Activated naive CD8-positive, alpha-beta T cell treated with anti-CD3 and anti-CD28 coated beads for 36 hours (primary cell): ENCODE measurements at places on chromosomes 1 and 21. TPM values are rescaled to one million over a fixed set of nuclear protein-coding genes. Genes with fewer than 3 reads are reported as not detected.

OLFML2B gene
- total RNA-seq = 0.12 TPM

SLC6A9 gene
- 13.5 TPM for total RNA-seq

ATAD3C gene
- 1.5 TPM for total RNA-seq

GRCh38 chr1:26733982-26734381, 38.2 kb downstream of the ARID1A start:
- peaks cover 62% of the 10 kb centered on the region for H3K4me1 ChIP-seq
- H3K36me3 ChIP-seq = peaks cover 68% of the 10 kb centered on the region
- H3K27me3 ChIP-seq = no peaks in the 10 kb centered on the region
- peak overlapping the region; percentile 49 for H3K27ac ChIP-seq

DNA sequence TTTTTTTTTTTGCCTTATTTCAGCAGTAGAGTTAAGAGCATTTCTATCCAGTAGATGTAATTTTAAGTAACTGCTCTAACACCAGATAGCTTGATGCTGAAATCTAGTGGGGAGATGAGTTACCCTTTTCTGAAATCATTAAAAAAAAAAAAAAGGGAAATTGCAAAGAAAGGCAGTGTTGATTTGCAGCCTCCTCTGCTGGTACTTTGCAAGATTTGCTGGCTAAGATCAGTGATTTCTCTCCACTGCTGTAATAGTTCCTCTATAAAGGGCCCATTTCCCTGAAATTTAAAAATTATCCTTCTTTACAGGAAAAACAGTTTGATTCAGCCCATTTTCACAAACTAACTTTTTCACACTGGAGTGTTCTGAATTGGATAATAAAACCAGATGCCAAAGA, 120.6 kb downstream of the PTBP2 start:
- H3K36me3 ChIP-seq = no peaks in the 10 kb centered on the region
- H3K27me3 ChIP-seq = peaks cover 4% of the 10 kb centered on the region
- DNase-seq = no peak
- no peaks in the 10 kb centered on the region for H3K4me1 ChIP-seq
- H3K4me3 ChIP-seq = no peak overlapping the region

- H3K4me1 ChIP-seq = peaks cover 36% of the 10 kb centered on the region
- H3K4me3 ChIP-seq = no peak overlapping the region
- H3K36me3 ChIP-seq = peaks cover 50% of the 10 kb centered on the region
- DNase-seq = no peak
- peak overlapping the region; percentile 57 for H3K27ac ChIP-seq
These were observed 4.9 kb downstream of the DNTTIP2 start for GRCh38 chr1:93874025-93874651.

DNA sequence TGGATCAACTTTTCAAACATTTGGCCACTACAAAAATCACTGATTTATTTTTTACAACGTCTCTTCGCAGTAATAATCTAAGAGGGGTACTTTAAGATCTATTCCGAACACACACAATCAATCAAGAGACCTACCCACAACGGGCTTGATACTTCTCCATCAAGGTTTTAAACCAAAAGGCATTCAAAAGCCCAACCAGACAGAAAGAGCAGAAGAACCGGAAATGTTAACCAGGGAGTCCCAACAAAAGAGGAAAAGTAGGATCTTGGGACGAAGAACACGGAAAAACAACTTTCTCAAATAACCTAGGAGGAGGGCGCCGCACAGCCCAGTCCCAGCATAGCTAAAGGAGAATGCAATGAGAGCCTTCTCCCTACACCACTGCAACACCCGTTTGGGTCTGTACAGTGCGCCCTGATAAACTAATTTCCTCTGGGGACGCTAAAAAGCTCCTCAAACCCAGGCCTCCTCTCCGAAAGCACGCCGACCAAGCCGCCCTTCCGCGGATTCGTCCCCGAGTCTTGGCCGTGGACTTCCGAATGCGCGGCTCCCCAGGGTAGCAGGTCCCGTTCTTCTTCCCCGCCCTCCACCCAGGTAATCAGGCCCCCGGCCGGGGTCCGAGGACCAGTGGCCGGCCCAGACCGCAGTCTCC, 623 bp downstream of the RPL22 start:
- peaks cover 33% of the 10 kb centered on the region for H3K36me3 ChIP-seq
- peak overlapping the region; percentile 93 for H3K4me3 ChIP-seq
- DNase-seq = no peak
- peaks cover under 1% of the 10 kb centered on the region for H3K27me3 ChIP-seq

GRCh38 chr1:106620521-106620954, 435.9 kb upstream of the PRMT6 start:
- no peak overlapping the region for H3K4me3 ChIP-seq
- no peaks in the 10 kb centered on the region for H3K4me1 ChIP-seq
- DNase-seq = no peak

GRCh38 chr1:209622841-209623829, 29.1 kb downstream of the LAMB3 start:
- no peaks in the 10 kb centered on the region for H3K27me3 ChIP-seq
- H3K36me3 ChIP-seq = no peaks in the 10 kb centered on the region
- H3K4me1 ChIP-seq = peaks cover 3% of the 10 kb centered on the region
- H3K27ac ChIP-seq = no peak overlapping the region
- no peak overlapping the region for H3K4me3 ChIP-seq

DNA sequence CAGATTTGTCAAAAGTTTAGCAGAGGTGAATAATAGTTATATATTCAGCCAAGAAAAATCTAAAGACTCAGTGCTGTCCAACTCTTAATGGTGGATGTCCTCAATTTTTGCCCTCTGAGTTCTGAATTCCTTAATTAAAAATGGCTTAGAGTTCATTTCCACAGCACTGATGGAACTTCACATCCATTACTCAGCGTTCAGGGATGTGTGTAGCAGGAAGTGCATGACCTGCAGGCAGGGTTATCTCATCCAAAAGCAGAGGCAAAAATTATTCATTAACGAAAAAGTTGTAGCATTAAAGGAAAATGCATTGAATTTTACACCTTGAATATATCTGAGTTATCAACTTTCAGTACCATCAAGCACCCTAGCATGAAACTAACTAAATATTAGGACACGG, 96.7 kb downstream of the ZP4 start:
- H3K36me3 ChIP-seq = no peaks in the 10 kb centered on the region
- H3K4me1 ChIP-seq = no peaks in the 10 kb centered on the region
- no peak overlapping the region for H3K27ac ChIP-seq
- no peak overlapping the region for H3K4me3 ChIP-seq

GRCh38 chr1:242205622-242206489, 207.0 kb upstream of the MAP1LC3C start:
- no peak overlapping the region for H3K27ac ChIP-seq
- H3K27me3 ChIP-seq = peaks cover 4% of the 10 kb centered on the region

DNA sequence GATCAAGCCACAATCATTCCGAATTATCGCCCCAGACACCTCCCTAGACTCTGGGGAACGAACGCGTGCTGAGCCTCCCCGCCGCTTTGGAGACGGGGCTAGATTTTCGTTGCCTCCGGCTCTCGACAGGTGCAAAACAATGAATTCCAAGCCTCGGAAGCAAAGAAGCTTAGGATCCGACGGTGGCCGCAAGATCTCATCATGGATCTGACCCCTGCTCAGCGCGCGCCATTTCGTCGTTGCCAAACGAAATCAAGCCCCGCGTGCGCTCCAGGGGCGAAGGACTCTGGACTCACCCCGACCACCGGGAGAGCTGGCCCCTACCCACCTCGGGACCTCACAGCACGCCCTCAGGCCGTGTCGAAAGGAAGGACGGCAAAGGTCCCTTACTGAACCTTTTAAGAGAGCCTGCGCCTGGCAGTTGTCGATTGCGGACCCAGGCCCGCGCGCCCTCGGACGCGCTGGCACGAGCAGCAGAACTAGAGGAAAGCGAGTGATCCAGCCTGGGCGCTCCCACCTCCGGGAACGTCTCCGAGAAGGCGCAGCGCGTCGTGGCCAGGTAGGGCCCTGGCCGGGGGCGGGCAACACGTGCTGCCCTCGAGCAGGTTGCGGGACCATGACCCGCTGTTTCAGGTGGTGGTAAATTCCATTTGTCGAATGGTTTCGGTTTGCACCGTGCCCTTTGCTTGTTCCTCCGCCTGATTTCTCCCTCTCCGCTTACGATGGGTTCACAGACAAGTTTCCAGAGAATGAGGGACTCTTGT, 1.6 kb upstream of the RUNX3 start:
- peak overlapping the region; percentile 90 for H3K27ac ChIP-seq
- peaks cover 60% of the 10 kb centered on the region for H3K36me3 ChIP-seq
- H3K4me1 ChIP-seq = peaks cover 54% of the 10 kb centered on the region
- no peak for DNase-seq

GRCh38 chr21:42286416-42286815, 28.8 kb downstream of the TFF3 start:
- H3K27ac ChIP-seq = peak overlapping the region; percentile 65
- H3K4me3 ChIP-seq = no peak overlapping the region
- H3K27me3 ChIP-seq = no peaks in the 10 kb centered on the region
- no peak for DNase-seq
- H3K4me1 ChIP-seq = peaks cover 8% of the 10 kb centered on the region

- H3K4me3 ChIP-seq = no peak overlapping the region
- no peaks in the 10 kb centered on the region for H3K36me3 ChIP-seq
- DNase-seq = no peak
These were observed 277.6 kb upstream of the NCAM2 start for GRCh38 chr21:20720623-20721022.

GRCh38 chr1:59556802-59557548, 257.8 kb upstream of the HOOK1 start:
- H3K4me3 ChIP-seq = no peak overlapping the region
- peaks cover 4% of the 10 kb centered on the region for H3K4me1 ChIP-seq
- peaks cover 49% of the 10 kb centered on the region for H3K36me3 ChIP-seq

DNA sequence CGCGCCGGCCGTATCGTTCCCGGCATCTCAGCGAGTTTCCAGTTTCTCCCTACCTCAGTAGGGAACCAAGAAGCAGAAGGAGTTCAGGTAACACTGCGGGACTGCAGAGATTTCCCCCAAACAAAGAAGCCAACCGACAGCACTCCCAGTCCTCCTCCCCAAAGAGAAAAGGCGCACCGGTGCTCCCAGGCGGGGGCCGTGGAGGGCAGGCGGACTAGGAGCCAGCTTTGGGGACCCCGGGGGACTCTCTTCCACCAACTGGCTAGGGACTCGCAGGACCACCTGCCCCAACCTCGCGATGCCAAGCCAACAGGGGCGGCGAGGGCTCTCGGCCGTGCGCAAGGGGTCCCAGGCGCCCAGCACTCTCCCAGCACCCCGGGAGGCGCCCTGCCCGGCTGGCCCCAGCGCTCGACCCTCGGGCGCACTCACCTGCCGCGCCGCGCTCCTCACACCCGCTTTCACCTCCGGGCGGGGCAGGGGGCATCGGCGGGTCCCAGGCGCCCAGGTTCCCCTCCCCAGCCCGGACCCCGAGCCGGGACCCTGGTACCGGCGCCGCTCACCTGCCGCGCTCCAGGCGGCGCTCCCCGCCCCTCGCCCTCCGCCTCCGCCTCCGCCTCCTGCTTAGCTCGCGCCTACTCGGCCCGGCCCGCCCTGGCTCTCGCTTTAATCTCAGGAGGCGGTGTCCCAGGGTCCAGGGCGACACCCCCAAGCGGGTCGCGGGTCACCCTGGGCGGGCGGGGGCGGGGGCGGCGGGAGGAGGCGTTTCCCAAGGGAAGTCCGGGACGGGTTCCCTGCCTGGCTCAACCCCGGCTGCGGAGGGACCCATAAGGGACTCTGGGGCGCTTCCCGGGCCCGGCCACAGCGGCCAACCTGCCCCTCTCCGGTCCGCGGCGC, at the start of gene TMPRSS2:
Gene TMPRSS2, minus strand, starts transcription at position 638 of the 894 bp plus-strand sequence. CDS start 10,025 bp downstream, outside the sequence.
- H3K36me3 ChIP-seq = no peaks in the 10 kb centered on the region
- H3K4me1 ChIP-seq = no peaks in the 10 kb centered on the region
- no peak within 1 kb of the TSS for H3K27ac ChIP-seq
- no peak within 1 kb of the TSS for H3K4me3 ChIP-seq
- DNase-seq = no peak

GRCh38 chr1:56200442-56200841, 378.9 kb downstream of the PLPP3 start:
- H3K36me3 ChIP-seq = no peaks in the 10 kb centered on the region
- no peaks in the 10 kb centered on the region for H3K4me1 ChIP-seq
- no peaks in the 10 kb centered on the region for H3K27me3 ChIP-seq
- no peak for DNase-seq
- no peak overlapping the region for H3K27ac ChIP-seq

DNA sequence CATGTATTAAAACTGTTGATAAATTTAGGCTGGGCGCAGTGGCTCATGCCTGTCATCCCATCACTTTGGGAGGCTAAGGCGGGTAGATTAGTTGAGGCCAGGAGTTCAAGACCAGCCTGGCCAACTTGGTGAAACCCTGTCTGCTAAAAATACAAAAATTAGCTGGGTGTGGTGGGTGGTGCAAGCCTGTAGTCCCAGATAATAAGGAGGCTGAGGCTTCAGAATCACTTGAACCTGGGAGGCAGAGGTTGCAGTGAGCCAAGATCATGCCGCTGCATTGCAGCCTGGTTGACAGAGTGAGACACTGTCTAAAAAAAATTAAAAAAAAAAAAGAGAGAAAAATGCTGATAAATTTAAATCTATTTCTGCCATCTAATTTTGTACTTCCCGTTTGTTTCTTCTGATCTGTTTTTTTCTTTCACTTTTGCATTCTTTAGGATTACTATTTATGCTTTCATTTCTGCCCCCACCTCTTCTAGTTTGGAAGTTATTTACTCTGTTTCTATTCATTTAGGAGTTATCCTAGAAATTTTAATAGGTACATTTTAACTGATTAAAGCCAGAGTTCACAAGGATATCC, 3.2 kb upstream of the DENND1B start:
- no peak overlapping the region for H3K4me3 ChIP-seq
- H3K36me3 ChIP-seq = peaks cover 4% of the 10 kb centered on the region
- H3K27me3 ChIP-seq = no peaks in the 10 kb centered on the region
- no peak for DNase-seq
- H3K4me1 ChIP-seq = peaks cover 44% of the 10 kb centered on the region

DNA sequence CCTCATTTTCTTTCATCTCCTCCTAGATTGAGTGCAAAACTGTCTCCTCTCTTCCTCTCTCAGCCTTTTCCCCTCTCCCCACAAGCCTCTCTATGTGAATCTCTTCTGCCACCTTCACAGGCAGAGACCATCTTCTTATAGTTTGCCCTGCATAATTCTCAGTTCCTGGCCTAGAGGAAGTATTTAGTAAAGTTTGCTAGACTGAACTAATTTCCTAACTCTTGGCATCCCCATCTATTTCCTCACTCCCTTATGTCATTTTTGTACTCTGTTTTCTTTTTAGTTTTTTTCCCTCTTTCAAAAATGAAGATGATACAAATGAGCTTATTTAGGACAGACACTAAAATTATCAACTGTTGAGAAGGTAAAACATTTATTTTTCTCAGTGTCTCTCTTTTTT, 66.0 kb downstream of the XCL2 start:
- no peak overlapping the region for H3K4me3 ChIP-seq
- H3K27ac ChIP-seq = peak overlapping the region; percentile 3
- DNase-seq = no peak

DNA sequence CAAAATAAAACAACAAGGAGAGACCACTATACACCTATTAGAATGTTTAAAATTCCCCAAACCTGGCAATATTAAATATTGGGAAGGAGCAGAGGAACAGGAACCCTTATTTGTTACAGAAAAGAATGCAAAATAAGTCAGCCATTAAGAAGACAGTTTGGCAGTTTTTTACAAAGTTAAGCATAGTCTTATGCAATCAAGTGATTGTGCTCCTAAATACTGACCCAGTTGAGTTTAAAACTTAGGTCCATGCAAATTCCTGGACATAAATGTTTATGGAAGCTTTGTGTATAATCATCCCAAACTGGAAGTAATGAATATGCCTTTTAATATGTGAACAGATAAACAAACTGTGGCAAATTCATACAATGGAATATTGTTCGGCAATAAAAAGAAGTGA, 72.9 kb upstream of the RGS4 start:
- no peak overlapping the region for H3K4me3 ChIP-seq
- no peaks in the 10 kb centered on the region for H3K4me1 ChIP-seq
- no peak overlapping the region for H3K27ac ChIP-seq
- no peaks in the 10 kb centered on the region for H3K36me3 ChIP-seq
- peaks cover 15% of the 10 kb centered on the region for H3K27me3 ChIP-seq

GRCh38 chr1:155942578-155943141, 1.2 kb downstream of the RXFP4 start:
- H3K27ac ChIP-seq = peak overlapping the region; percentile 85
- DNase-seq = no peak
- H3K4me3 ChIP-seq = no peak overlapping the region
- peaks cover 24% of the 10 kb centered on the region for H3K36me3 ChIP-seq
